ENCODE measurements at places on chromosomes 16 and 17.

DNA sequence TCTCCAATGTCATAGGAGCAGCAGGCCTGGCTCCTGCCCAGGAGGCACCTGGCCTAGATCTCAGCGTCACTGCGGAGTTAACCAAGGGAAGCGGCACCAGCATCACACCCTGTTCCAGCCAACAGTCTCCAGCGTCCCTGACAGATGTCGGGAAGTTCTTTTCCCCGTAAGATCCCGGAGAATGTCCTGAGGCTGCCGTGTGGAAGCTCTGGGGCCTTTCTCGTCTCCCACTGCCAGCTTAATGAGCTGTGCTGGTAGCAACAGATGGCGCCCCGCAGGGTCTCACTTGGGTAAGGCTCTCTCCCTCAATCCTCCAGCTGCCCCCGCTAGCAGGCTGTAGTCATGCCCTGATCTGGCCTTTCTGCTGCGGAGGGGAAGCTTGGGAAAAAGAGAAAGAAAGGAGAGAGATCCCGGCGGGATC lies 57.5 kb downstream of the MARCHF10 start:
- DNase-seq: no peak

GRCh38 chr17:28270926-28271325 lies 48.1 kb upstream of the TMEM97 start:
- no peak for DNase-seq

DNA sequence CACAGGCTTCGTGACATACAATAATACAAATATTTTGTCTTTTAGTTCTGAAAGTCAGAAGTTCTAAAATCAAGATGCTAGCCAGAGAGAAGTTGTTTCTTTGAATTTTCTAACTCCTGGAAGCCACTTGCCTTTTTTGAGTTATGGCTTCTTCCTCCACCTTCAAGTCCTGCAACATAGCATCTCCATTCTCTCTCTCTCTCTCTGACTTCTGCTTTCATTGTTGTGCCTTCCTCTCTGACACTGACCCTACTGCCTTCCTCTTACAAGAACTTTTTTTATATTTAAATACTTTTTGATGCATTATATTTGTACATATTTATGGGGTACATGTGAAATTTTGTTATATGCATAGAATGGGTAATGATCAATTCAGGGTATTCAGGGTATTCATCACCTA lies 205.9 kb downstream of the MAP2K6 start:
- DNase-seq: no peak

DNA sequence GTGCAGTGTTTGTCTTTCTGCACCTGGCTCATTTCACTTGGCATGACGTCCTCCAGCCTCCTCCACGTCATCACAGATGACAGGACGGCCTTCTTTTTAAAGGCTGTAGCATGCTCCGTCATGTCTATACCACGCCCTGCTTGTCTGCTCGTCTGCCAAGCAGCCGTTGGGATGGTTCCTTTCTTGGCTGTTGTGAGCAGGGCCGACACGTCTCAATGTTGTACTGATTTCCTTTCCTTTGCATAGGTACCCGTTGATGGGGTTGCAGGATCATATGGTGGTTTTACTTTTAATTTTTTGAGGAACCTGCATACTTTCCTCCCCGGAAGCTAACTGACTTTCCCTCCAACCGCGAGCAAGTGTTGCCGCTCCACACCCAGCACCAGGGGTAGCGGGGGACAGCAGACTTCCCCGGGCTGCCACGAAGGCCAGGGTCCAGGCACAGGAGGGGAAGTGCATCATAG lies 212.2 kb upstream of the ZNF469 start:
- DNase-seq: no peak

GRCh38 chr16:48535831-48536613 lies 74.0 kb downstream of the N4BP1 start:
- no peak for DNase-seq

DNA sequence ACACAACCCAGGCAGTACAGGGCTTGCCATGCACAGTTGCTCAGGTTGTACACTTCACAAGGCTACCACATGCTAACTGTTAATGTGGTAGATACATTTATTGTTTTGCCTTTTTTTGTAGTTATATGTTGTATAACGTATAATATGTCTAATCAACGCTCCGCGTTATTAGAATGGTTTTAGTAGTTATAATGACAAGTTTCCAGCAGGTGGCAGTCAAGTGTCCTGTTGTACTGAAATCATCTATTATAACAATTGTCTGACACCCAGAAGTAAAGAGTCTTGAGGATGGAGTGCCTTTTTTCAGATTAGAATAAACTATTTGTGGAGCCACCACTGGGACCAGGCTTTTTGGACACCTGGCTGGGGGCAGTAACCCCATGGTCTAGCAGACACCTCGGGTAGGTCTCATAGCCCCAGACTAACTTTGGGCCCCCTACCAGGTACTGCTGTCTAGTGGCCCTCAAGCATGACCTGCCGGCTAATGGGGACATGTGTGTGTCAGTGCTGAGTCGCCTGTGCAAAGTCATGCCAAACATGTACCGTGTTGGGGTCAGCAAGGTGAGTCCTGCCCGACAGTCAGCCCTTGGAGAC lies 32.8 kb downstream of the MYO15A start:
- DNase-seq: no peak

GRCh38 chr17:57397402-57397801 lies 141.1 kb downstream of the MSI2 start:
- no peak for DNase-seq

GRCh38 chr17:46983782-46984181 lies 4.7 kb upstream of the RPRML start:
- DNase-seq: no peak

GRCh38 chr17:4623249-4623648 lies 18.2 kb downstream of the ALOX15 start:
- no peak for DNase-seq

GRCh38 chr16:20263138-20263855 lies 64.0 kb downstream of the GP2 start:
- no peak for DNase-seq

DNA sequence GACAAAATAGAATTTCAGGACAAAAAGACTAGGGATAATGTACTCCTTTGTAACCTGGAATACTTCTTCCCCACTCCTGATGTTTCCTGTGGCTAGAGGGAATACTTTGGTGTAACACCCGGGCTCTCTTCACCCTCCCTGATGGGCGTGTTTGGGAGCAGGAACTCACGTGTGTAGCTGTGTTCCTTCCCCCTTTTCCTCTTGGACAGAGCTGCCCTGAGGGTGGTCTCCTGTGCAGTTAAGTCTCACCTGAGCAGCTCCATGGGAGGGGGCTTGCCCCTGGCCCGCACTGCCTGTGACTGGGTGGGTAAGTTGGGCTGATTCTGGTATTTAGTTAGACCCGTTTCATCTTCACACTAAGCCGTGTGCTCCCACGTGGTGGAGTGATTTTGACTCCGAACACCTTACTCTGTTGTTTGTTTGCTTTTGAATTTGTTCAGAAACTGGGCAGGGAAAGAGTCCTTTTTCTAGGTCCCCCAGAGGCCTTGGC lies 87.9 kb downstream of the OR1D5 start:
- DNase-seq: no peak

GRCh38 chr16:48105456-48105855 lies 50.3 kb downstream of the ABCC12 start:
- DNase-seq: no peak

DNA sequence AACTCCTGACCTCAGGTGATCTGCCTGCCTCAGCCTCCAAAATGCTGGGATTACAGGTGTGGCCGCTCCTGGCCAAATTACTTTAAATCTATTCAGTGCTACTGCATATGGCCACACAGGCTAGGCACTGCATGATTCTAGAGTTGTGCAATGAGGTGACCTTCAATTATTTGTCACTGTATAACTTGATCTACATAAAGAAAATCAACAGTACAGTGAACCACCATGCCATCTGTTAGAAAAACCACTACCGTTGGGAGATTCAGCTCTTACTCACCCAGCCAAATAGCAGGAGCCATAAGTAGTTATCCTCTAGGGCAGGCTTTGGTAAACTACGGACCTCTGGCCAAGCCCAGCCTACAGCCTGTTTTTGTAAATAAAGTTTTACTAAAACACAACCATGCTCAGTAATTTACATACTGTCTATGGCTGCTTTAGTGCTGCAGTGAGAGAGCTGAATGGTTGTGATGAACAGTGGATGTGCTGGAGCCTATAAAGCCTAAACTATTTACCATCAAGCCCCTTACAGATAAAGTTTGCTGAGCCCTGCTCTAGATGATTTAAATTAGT lies 40.7 kb upstream of the TANC2 start:
- DNase-seq: no peak

GRCh38 chr17:8117980-8118768 lies at the start of gene ALOXE3:
Gene ALOXE3 (minus strand): TSS chr17:8118514. CDS start chr17:8117990, 524 bp downstream.
- DNase-seq: no peak

- no peak for DNase-seq
Measured at GRCh38 chr16:50416388-50416787, 47.6 kb upstream of the BRD7 start.

DNA sequence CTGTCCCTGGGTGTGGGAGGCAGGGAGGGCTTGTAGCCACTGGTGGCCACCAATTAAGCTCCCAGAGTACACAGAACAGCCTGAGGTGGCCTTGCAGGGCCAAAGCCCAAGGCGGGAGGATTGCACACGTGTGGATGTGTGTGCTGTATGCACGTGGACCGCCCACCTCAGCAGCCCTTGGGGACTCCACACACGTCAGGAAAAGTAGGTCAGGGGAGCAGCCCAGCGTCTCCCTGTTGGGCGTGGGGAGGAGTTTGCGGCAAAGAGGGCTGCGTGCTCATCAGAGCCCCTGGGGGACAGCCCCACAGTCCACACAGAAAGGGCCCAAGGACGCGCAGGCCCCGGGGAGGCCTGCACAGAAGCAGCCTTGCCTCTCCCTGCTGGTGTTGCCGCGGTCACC lies 19.6 kb downstream of the SBK1 start:
- DNase-seq: no peak

GRCh38 chr16:67386861-67387455 lies 6.3 kb downstream of the TPPP3 start:
- no peak for DNase-seq

GRCh38 chr17:41625602-41626001 lies 1.2 kb upstream of the KRT17 start:
- no peak for DNase-seq

DNA sequence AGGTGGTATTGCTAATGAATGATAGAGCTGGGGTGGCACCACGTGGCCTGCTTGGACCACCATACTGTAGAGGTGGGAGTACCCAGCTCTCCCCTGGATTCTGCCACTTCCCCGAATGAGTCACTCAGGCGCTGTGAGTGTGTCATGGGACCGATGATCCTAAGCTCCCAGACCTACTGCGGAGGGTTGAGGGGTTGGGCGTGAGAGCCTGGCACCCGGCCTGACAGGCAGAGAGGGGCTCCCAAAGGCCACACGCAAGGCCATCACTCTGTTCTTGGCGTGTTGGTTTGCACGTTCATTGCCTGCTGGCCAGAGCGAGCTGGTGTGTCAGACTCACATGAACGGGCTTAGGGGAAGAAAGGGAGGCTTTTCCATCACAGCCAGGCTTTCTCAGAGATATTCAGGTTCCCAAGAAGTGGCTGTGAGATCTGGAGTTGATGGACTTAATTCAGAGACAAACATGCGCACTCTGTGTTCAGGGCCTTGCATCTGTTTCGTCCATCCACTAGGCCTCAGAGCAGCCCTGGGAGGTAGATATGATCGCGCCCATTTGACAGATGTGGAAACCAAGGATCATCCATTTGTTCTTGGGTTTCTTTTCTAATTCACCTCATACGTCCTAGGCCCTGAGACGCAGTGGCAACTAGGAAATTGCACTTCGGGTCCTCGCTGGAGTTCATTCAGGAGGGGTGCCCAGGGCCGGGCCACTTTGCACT lies 41.4 kb downstream of the CMIP start:
- no peak for DNase-seq

DNA sequence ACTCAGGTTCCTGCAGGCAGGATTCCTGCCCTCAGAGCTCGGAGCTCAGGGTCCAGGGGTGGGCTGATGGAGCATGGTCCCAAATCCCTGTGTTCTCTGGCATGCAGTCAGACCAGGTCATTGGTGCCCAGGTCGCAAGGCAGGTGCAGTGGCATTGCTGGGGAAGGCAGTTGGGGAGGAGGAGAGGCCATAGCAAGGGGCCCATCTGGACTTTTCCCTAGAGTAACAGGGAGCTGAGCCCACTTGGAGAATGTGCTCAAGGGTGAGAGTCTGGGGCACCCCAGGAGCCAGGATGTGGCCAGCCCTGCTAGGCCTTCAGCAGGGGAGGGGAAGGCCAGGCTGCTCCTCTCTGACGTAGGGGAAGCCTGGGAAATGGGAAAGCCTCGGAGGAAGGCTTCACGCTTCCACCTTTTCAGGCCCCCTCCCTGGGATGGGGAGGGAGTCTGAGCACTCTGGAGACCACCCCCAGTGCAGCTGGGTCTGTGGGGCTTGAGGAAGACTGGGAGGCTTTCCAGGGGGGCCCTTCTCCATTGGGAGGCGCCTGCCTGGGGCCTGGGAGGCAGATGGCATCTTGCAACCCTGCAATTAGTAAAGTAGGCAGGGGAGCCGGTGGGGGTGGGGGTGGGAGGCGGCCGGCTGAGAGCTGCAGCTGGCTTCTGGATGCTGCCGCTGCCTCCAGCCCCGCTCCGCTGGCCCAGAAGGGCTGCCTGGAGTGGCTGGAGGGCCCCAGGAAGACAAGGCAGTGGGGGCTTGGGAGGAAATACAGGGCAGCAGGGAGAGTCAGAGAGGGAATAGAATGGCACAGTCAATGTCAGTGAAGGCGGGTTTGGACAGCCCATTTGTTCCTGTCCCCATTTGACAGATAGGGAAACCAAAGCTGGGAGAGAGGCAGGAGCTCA lies 21.1 kb upstream of the DOK4 start:
- DNase-seq: no peak

- no peak for DNase-seq
Measured at GRCh38 chr16:17323171-17323570, 147.6 kb downstream of the XYLT1 start.

- DNase-seq: no peak
Measured at GRCh38 chr17:358491-359151, 6.0 kb upstream of the RPH3AL start.

GRCh38 chr17:37557482-37557881 lies 51.7 kb downstream of the SYNRG start:
- DNase-seq: no peak

- DNase-seq: no peak
Measured at GRCh38 chr17:419073-419735, 66.6 kb upstream of the RPH3AL start.

GRCh38 chr16:11576427-11577289 lies 10.1 kb downstream of the LITAF start:
- DNase-seq: no peak

DNA sequence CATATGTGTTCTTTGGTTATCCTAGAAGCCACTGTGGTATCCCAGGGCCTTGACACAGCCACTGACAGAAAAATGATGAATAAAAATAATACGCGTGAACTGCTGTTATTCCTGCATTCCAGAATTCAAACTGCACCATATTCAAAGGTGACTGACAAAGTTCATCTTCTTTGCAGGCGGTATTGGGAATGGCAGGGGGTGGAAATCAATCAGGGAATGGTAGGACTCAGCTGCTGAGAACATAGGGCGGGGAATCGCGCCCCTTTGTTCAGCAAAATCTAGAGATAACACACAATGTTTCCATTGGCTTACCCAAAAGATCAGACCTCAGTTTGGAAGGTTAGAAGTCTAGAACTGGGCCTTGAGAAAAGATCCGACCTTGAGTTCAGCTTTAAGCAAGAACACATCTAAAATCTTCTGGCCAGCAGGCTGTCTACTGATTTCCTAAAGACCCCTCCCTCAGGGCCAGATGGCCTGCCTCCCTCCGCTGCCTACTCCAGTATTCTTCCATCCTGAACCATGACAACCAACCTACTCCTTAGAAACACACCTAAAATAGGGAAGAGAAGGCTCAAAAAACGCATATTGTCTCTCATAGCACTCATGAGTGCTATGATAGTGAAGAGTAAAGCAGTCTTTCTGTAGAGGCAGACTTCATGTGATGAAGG lies 34.1 kb downstream of the CDK5R1 start:
- no peak for DNase-seq
